ENCODE measurements at places on chromosomes 3 and 15.

DNA sequence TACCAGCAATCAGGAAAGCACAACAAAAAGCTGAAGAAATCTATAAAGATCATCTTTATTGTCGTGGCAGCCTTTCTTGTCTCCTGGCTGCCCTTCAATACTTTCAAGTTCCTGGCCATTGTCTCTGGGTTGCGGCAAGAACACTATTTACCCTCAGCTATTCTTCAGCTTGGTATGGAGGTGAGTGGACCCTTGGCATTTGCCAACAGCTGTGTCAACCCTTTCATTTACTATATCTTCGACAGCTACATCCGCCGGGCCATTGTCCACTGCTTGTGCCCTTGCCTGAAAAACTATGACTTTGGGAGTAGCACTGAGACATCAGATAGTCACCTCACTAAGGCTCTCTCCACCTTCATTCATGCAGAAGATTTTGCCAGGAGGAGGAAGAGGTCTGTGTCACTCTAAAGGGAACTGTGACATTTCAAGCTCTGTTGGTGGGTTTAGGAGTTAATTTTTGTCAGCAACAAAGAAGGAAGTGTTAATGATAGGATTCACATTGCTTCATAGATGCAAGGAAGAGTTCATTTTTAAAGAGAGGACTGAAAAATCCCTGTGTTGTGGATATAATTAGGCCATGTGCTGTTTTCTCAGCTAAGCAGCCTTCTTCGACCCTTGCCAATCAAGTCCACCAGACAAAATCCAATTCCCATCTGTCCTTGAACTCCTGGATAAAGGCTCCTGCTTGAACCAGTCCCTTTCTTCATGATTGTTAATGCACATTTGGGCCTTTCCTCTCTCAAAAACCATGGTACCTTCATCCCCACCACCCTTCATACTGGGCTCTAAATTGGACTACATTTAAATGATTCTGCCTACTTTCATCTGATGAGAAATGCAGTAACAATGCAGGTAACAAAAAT, 1.2 kb downstream of the GPR15 start:
- DNase-seq, result no peak

DNA sequence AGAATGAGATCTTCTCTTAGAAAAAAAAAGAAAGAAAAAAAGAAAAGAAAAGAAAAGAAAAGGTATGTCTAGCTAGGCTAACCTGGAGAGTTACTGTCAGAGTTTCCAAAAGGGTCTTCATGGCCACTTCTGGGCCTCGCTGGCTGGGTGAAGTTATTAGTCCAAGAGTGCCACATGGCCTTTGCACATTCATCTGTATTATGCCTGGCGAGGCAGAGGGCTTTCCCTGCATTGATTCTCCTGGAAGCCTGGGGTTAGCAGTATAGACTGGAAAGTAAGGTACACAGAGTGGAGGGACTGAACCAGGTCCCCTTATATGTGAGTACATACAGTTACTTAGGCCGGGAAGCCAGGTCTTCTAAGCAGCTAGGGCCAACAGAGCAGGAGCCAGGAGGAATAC, 54.8 kb upstream of the CGNL1 start:
- no peak for DNase-seq

DNA sequence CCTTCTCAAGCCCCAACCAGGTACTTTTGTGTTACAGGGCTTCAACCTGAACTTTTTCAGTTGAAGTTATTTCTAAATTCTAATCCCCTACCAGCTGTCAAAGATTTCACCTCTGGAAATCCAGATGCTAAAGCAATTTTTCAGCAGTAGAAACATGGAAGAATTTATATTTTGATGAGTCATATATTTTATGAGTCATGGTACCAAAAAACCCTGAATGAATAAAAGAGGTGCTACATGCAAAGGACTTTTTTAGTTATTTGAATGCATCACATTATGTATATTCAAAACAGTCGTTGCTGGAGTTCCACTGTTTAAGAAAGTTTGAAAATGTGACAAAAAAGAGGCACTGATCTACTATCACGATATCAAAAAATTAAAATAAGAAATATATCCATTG, 96.0 kb upstream of the ZNF385D start:
- no peak for DNase-seq

GRCh38 chr3:52238193-52238760, 681 bp downstream of the TWF2 start:
- DNase-seq, result no peak

Data from T-helper 2 cell (primary cell).